ENCODE measurements at places on chromosomes 1 and 21.

GRCh38 chr1:117838911-117839310 is 90.5 kb downstream of the GDAP2 start:
- DNase-seq, result no peak

GRCh38 chr1:167483790-167484189 is 34.5 kb downstream of the CD247 start:
- DNase-seq, result no peak

DNA sequence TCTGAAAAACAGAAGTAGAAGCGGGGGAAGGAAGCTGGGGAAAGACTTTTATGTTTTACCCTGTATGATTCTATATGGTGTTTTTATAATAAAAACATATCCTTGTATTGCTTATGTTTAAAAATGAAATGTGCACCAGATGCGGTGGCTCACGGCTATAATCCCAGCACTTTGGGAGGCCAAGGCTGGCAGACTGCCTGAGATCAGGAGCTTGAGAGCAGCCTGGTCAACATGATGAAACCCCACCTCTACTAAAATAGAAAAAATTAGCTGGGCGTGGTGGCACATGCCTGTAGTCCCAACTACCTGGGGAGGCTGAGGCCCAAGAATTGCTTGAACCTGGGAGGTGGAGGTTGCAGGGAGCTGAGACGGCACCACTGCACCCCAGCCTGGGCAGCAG is 155.4 kb downstream of the SMYD3 start:
- DNase-seq, result no peak

- DNase-seq, result no peak
Observed at GRCh38 chr1:225777058-225777582, 506 bp upstream of the SRP9 start.

GRCh38 chr1:20386323-20387081 is 95.8 kb downstream of the VWA5B1 start:
- DNase-seq, result no peak

DNA sequence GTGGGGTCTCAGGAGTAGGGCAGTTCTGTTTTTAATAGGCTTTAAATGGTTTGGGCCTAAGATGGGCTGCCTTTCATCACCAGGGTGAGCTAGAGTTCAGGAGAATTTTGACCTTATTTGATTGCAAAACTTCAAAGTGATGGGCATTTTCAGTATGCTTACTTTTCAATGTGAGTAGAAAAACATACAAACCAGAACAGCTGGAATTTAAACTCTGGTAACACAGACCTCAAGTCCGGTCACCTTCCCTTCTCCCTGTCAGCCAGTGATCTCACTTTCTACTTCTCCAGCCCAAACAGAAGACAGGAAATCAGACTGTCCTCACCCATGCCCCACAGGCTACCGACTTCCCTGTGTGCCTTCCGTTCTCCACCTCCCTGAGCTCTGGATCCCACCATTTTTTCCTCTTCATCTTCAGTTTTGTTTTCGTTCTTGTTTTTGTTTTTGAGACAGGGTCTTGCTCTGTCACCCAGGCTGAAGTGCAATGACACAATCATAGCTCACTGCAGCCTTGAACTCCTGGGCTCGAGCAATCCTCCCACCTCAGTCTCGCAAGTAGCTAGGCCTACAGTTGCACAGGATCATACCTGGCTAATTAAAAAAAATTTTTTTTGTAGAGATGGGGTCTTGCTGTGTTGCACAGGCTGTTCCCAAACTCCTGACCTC is 374.0 kb downstream of the CAMTA1 start:
- no peak for DNase-seq

DNA sequence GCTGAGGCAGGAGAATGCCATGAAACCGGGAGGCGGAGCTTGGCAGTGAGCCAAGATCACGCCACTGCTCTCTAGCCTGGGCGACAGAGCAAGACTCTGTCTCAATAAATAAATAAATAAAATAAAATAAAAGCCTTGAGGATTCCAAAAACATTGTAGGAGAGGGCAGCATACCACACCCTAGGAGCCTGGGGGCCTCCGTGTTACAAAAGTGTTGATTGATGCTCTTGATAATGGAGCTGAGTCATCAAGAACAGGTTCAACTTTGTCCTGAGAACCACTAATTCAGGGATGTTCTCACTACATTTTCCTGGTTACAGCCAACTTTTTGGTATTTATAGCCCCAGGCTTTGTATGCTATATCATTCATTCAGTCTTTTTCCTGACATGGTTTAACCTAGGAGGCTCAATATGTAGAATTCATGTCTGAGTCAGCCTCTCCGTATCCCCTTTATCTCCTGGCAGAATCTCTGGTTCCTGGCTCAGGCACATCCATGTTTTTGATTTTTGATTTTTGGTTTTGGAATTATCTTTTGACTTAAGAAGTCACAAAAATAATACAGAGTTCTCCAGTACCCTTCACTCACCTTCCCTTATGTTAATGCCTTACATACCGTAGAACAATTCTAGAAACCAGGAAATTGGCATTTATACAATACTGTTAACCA is 69.4 kb downstream of the LRRC8D start:
- DNase-seq, result no peak

GRCh38 chr1:161100556-161100955 is 2.4 kb downstream of the KLHDC9 start:
- DNase-seq, result no peak

DNA sequence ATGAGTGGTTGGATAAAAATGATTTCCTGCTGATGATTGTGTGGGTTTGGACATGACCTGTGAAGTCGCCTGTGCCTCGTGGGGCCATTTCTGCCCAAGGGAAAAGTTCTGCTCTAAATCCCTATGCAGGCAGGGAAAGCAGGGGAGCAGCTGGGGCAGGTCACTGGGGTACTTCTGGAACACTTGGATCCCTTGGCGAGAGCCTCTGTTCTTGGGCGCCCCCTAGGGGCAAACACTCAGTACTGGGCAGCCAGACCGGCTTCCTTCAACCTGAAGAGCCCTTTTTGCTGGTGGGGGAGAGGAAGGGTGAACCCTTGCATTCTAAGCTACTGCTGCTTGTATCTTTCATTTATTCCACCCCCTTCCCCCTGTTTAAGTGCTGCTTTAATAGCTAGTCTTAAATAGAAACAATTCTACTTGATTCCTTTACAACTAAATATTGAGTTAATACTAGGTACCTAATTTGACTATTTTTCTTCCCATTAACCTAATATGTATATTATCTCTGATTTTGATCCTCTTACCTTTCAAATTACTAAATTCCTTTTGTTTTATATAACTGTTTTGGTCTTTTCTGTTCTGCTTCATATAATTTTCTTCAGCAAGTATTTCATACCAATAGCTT is 5.1 kb upstream of the CLEC20A start:
- no peak for DNase-seq

- no peak for DNase-seq
Observed at GRCh38 chr1:72649211-72649888, 367.0 kb upstream of the NEGR1 start.

GRCh38 chr1:174053826-174054225 is 31.7 kb upstream of the RC3H1 start:
- DNase-seq, result no peak

- no peak for DNase-seq
Observed at GRCh38 chr1:34896612-34897011, 32.8 kb downstream of the DLGAP3 start.

GRCh38 chr1:199837321-199837720 is 190.2 kb upstream of the NR5A2 start:
- DNase-seq, result no peak

DNA sequence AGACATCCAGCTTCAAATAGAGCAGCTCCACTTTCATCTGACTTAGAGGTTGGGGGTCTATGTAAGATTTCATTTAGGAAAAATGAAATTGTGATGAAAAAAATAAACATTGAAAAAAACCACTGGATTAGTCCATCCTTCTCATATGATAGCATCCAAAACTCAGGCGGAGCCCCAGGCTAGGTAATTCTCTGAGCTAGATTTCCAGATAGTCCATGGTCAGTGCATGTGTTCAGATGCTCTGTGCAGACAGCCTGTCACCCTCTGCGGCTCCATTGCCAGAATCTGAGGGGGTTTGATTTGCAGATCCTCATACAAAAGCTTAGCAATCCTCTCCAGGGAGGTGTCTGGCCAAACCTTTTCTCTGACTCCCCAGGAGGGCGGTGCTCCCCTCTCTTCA is 49.2 kb downstream of the C8B start:
- no peak for DNase-seq

DNA sequence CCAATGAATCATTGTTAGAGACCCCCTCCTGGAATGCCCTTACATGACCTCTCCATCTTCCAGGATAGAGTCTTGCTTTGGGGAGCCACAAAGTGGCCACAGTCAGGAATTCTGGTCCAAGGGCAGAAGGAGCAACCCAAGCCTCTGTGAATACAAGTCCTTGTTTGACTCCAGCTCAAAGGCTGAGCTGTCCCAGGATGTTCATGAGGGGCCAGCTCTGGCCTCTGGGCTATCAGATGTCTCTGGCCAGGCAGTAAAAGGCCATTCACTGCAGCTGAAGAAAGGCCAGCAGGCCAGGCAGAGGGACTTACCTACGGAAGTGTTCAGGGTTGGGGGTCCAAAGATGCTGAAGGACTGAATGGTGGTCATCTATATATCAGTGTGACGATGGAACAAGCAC is 98.3 kb upstream of the IPO9 start:
- no peak for DNase-seq

- no peak for DNase-seq
Observed at GRCh38 chr1:222459652-222460051, 88.3 kb downstream of the HHIPL2 start.

DNA sequence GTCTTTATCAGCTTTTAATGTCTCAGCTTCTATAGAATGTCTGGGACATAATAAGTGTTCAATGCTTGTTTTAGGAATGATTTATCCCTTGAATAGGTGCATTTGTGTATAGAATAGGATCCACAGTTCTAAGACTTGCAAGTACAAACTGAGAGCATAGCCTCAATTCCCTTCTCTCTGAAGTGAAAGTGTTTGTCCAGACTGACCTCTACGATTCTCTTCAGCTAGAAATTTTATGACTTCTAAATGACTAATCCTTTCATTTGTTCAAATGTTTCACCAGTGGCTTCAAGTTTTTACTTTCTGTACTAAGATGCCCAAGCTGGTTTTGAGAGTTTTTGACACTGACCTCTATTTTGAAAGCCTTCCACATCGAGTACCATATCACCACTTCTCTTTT is 608.2 kb upstream of the ADGRL4 start:
- no peak for DNase-seq

DNA sequence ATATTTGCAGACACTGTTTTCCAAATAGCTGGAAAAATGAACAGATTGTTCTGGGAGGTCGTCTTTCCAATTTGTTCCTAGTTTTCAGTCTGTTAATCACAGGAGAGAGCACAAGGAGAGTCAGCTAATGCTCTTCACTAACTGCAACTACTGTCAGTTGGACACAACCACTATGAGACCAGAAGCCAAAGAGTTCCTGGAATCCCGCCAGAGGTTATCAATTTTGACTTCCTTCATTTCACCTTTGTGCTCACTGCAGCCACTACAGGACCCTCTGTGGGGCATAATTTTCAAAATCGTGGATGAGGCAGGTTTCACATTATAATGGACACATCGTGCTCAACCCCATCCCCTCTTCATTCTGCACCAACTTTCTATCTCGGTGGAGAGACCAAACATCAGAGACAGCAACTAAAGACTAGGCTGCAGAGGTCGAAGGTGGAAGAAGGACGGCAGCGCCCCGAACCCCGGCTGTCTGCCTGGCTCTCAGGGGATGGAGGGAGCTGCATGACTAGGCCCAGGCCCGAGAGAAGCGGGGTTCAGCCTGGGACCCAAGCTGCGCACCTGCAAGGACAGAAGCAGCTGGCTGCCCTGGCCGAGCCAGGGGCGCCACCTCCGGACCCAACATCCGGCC is 602 bp downstream of the KIAA0319L start:
- no peak for DNase-seq

DNA sequence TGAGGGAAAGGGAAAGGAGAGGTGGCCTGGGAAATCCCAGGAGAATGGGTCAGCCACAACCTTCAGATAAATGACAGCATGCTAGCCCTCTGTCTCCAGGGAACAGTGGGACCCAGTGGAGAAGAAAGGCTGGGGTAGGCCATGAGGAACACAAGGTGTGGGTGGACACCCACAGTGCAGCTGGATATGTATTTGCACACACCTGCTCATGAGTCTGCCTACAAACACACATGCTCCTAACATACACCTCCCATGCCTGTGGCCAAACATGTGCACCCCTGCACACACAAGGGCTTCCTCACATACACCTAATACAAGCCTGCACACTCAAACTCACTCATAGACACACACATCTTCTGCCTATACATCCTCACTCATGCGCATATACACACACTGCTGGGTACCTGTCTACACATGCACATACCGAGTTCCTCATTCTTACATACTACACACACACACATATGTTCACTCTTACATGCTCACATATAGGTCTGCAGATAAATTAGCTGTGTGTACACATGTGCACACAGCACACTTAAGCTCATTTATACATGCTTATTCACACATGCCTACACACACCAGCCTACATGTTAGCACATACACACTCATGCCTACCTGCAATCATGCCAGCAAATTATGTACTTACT is 3.6 kb downstream of the C1orf216 start:
- no peak for DNase-seq

DNA sequence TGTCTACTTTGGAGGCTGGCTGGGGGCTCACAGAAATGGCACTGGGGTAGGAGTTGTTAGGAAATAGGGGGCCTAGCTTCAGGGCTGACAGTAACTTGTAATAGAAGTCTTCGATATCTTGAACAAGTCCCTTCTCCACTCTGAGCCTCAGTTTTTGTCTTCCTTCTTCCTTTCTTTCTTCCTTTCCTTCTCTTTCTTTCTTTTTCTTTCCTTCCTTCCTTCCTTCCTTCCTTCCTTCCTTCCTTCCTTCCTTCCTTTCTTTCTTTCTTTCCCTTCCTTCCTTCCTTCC is 12.9 kb downstream of the BTG2 start:
- DNase-seq, result no peak

GRCh38 chr1:81470275-81470674 is 330.5 kb upstream of the ADGRL2 start:
- no peak for DNase-seq

DNA sequence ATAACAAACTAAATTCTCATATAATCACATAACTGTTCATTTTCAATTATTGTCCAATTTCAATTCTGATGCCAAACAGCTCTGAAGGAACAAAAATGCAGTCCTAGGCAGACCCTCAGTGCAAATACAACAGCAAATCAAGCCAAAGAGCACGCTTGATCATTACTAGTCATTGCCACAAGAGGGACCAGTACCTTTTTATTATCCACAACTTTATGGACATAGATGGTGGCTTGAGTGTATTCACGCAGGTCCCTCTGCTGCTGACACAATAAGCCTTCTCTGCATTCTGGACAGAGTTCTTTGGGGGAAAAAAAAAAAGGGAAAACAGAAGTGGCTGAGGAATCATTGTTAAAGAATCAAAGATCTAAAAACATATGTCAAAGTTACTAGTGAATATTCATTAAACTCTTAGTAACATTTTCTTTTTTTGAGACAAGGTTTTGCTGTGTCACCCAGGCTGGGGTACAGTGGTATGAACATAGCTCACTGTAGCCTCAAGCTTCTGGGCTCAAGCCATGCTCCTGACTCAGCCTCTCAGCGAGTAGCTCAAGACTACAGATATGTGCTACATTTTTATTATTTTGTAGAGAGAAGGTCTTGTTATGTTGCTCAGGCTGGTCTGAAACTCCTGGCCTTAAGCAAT is 34.3 kb upstream of the RAP1GAP start:
- DNase-seq, result no peak

GRCh38 chr1:41317361-41317760 is 43.9 kb upstream of the FOXO6 start:
- no peak for DNase-seq

- no peak for DNase-seq
Observed at GRCh38 chr21:43959231-43960116, 52.6 kb upstream of the TRAPPC10 start.
